Activated CD4-positive, CD25-positive, alpha-beta regulatory T cell (primary cell): ENCODE measurements at places on chromosomes 3 and 15.

- DNase-seq: no peak
Measured at GRCh38 chr3:13708301-13708700, 159.4 kb downstream of the FBLN2 start.

GRCh38 chr3:40737343-40737742 is 212.6 kb downstream of the ZNF621 start:
- DNase-seq: no peak

- DNase-seq: no peak
Measured at GRCh38 chr15:76208786-76209424, 102.4 kb downstream of the ETFA start.

- no peak for DNase-seq
Measured at GRCh38 chr15:66149871-66150270, 103.7 kb downstream of the MEGF11 start.

DNA sequence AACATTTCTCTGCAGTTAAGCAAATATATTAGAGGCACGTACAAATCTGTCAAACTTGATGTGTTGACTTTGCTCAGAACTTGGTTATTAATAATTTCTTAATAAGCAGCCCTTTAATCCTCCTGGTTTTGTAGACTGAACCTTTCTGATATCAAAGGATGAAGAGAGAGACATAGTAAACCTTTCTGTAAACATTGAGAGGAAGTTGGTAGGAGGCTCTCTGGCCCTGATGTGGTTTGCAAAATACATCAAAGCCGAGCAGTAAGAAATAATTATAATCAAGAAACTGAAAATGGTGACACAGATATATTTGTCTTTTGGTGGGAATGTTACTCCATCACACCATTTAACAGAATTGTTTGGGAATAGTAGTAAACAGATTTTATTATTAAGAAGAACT is 111.9 kb downstream of the OXSM start:
- DNase-seq: no peak

DNA sequence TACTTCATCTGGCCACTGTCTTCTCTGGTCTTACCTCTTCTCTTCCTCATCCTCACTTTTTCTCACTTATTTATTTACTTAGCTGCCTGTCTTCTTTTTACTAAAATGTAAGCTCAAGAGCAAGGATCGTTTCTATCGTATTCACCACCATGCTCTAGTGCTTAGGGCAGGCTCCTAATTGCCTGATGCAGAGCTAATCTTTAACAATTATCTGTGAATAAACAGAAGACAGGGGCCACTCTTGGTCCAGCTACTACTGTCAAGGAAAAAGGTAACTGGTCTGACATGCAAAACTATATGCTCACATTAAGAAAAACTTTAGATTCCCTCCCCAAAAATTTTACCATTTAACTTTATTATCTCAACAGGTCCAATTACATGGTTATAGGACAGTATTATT is 17.5 kb downstream of the PIK3R4 start:
- no peak for DNase-seq

DNA sequence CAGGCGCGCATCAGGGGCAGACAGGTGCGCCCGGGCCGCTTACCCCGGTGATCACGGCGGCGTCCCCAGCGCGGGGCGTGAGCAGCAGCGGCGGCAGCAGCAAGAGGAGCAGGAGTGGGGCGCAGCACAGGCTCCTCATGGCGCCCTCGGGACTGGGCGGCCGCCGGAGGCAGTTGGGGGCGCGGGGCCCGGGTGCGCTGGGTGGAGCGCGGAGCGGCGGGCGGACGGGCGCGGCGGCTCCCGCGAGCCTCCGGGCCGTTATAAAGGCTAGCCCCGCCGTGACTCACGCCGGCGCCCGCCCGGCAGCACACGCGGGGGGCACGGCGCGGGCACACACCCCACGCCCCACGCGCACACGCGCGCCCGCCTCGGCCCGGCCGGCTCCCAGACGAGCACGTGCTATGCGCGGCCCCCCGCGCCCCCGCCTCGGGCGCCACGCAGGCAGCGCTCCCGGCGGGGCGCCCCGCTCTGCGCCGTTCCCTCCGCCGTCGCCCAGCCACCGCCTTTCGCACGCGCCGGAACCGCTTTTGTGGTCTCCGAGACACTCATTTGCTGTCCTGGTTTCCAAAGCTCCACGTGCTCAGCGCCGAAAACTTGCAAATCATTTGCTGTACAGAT is at the start of gene PROK2:
Gene PROK2 (minus strand): TSS at position 235 of the 618 bp plus-strand sequence. CDS start 96 bp downstream, at position 139.
- peak; percentile 5 for DNase-seq

DNA sequence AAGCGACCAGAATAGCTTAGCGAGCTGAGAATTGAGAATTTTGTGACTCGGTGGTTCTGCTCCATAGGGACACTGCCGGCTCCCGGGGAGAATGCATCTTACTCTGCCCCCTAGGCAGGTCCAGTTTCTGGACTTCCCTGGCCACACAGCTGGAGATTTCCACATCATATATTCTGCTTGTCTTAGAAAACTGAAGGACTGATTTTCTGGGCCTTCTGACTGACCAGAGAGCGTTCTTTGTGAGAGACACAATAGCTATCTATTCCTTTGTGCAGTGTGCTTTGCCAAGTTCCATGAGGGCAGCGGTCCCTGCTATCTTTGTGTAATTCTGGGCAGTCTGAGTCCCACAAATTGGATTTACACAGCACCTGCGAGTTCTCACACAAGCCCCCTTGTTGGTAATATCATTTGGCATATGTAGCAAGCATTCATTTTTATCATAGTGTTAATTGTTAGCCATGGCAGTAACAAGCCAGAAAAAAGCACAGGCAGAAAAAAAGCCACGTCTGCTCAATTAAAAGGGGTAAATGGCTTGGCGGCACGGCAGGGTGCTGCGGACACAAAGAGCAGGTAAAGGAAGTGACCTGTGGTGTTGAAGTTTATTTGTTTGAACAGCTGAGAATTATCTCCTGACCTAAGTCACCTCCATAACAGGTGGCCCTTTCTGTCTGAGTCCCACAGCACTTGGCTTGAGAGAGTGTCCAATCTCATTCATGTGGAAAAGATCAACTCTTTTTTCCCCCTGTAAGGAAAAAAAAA is 688.7 kb downstream of the TUSC7 start:
- no peak for DNase-seq

DNA sequence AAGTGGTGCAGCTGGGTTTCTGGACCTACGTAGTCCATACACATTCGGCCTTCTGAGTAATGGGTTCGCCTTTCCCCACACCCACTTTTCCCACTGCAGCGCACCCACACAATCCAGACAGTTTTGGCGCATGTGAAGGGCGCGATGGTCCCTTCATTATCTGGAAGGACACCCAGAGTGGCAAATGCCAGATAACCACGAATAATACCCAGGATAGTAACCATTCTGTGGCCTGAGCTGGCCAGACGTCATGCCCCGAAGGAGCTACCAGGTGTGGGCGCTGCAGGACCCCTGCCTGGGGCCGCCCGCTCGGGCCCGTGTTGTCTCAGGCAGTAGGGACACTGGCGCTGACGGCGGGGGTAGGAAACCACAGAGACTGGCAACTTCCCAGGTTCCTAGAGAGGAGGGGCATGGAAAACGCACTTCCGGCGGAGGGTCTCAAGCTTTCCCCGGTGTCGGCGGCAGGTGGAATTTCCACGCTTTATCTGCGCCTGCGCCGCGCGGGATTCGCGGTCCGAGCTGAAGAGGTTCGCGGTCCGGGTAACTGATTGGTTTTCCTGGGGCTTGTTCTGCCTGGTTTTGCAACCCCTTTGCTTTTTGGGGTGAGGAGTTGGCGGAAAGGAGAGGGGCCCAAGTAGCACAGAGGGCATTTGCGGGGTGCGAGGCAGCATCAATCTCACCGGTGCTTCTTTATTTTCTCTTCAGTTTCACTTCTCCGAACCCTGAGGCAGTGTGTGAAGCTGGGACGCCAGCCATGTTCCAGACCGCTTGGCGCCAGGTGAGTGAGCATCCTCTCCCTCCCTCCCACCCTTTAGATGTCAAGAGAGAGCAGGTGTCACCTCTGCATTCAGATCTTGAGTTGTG is at the start of gene ZNF620:
Gene ZNF620 (plus strand): TSS at position 441 of the 864 bp plus-strand sequence. CDS start 314 bp downstream, at position 755.
- DNase-seq: peak; percentile 12

DNA sequence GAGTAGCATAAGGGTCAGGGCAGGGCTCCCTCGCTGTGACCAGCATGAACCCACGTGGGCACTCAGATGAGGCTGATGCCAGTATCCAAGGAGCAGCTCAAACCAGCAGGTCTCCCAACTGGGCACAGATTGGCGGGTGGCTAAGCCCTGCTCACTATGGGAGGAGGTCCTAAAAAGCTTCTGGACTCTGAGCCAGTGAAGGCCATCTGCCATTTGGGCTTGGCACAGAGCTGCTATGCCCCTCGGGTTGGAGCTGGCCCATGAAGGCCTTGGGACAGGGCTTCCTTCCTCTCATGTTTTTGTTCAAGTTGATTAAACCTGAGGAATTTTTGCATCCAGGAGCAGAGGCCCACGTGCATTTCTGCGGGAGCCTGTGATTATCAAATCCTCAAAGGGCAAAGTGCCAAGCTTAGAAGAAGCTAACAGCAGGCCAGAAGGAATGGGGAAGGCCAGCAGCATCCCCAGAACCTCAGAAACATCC is 4.3 kb upstream of the STRA6 start:
- DNase-seq: no peak

GRCh38 chr3:107962946-107963345 is 127.9 kb downstream of the CD47 start:
- no peak for DNase-seq

DNA sequence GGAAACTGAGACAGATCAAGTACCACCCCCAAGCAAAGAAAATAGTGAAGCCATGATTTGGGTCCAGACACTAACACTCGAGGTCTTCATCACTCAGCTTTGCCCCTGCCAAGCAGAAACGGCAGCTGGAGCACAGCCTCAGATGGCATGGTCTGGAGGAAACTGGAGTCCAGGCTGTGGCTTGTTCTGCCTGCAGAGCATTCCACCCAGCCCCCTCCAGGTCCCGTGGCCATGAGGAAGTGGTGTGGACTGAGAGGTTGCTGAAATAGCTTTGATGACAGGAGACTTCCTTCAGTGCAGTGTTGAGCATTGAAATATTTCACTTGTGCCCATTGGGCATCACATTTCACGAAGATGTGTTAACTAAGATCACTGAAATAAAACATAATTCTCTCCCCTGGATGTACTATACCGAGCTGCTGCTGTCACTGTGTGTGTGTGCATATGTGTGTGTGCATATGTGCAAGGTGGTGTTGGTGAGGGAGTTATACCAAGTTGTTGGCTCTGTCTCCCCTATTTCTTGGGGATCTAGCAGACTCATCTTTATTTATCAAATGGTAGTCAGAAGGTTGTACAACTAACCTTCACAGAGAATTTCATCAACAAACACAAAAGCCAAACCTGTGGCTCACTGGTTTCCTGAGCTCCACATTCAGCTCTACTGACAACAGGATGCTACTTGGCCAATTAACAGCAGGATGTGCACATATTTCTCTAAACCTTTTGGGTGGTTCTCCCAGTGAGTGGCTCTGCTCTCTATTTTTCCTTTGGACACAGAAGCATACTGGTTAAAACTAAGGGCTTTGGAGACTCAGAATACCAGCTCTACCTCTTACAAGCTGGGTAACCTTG is 660.1 kb upstream of the CFAP20DC start:
- DNase-seq: no peak

GRCh38 chr15:46088486-46089445 is 453.9 kb downstream of the SQOR start:
- DNase-seq: no peak

DNA sequence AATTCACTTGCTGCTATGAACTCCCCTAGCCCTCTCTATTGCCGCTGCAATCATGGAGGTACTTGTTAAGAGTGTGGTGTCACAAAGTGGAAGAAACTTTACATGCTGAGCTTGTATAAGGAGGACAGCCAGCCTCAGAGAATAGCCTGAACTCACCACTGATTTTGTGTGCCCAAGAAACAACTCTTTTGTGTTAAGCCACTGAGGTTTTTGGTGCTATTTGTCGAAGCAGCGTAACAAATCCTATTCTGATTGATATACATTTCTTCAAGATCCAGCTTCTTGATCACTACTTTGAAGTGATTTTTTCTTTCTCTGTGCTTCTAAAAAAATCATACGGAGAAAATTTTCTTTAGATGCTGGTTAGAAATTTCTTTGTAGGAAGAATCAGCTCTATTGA is 132.4 kb downstream of the MEIS2 start:
- no peak for DNase-seq

GRCh38 chr3:196050597-196050996 is 31.3 kb downstream of the TFRC start:
- DNase-seq: no peak

- DNase-seq: no peak
Measured at GRCh38 chr15:94026458-94027304, 204.7 kb upstream of the MCTP2 start.

GRCh38 chr3:115248274-115248673 is 101.2 kb upstream of the ZBTB20 start:
- DNase-seq: no peak

- DNase-seq: no peak
Measured at GRCh38 chr3:56137415-56137814, 330.9 kb downstream of the ERC2 start.

GRCh38 chr3:101182734-101183133 is 137.6 kb downstream of the IMPG2 start:
- DNase-seq: no peak

GRCh38 chr3:119362940-119363725 is 69.0 kb downstream of the ARHGAP31 start:
- no peak for DNase-seq

GRCh38 chr15:57061281-57061680 is 142.8 kb downstream of the TCF12 start:
- DNase-seq: no peak

DNA sequence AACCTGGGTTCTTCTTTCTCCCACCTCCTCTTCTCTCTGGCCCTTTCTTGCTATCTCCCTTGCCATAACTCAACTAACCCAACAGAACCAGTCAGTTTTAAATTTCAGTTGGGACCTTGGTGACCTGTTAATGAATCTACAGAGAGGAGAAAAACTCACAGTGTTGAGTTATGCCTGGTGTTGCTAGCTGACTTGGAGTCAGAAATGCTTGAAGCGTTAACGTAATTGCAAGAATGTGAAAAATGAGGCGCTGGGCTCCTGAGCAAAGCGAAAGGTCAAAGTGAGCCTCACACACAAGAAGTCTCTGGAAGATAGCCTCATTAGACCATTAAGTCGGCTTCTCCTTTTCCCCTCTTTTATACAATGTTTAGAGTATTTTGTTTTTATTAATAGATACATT is 18.4 kb downstream of the MEIS2 start:
- DNase-seq: no peak

GRCh38 chr3:69236812-69237707 is 114.7 kb upstream of the LMOD3 start:
- DNase-seq: no peak
